Placental pericyte (primary cell): ENCODE measurements at places on chromosomes 2 and 18. TPM values are rescaled to one million over a fixed set of nuclear protein-coding genes. Genes with fewer than 3 reads are reported as not detected.

ALPI gene
- total RNA-seq: not detected in 2 replicates

CCBE1 gene
- 0.44 and 8.7 TPM in 2 replicates for total RNA-seq

FOSL2 gene
- total RNA-seq: 38.4 and 62.8 TPM in 2 replicates

ALMS1 gene
- total RNA-seq: 12.0 and 30.2 TPM in 2 replicates

LCT gene
- total RNA-seq: not detected in 2 replicates

TRPM8 gene
- total RNA-seq: 0.14 TPM in 1 of 2 replicates, not detected in the other

PRKRA gene
- total RNA-seq: 46.2 and 52.0 TPM in 2 replicates

CHRNG gene
- total RNA-seq: not detected in 2 replicates

SPR gene
- 15.7 and 16.2 TPM in 2 replicates for total RNA-seq

IL37 gene
- 0.29 TPM in 1 of 2 replicates, not detected in the other for total RNA-seq

SIX3 gene
- total RNA-seq: not detected in 2 replicates
